ENCODE measurements at places on chromosomes 16 and 17. TPM values are rescaled to one million over a fixed set of nuclear protein-coding genes. Genes with fewer than 3 reads are reported as not detected.

DNA sequence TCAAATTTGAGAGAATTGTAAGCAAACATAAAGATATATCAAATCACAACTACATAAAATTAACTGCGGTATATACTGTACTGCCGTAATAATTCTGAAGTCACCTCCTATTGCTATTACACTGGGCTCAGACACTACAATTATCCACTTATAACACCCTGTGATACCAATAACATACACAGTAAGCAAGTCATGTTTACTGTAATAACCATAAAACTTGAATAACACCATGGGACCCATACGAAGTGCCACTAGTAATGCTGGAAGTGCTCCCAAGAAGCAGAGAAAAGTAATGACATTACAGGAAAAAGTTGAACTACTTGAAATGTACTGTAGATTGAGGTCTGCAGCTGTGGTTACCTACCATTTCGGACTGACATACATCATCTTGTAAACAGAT, 24.0 kb downstream of the CMC2 start:
- DNase-seq, result no peak

GRCh38 chr16:19238406-19238805, 47.1 kb upstream of the CLEC19A start:
- no peak for DNase-seq

DNA sequence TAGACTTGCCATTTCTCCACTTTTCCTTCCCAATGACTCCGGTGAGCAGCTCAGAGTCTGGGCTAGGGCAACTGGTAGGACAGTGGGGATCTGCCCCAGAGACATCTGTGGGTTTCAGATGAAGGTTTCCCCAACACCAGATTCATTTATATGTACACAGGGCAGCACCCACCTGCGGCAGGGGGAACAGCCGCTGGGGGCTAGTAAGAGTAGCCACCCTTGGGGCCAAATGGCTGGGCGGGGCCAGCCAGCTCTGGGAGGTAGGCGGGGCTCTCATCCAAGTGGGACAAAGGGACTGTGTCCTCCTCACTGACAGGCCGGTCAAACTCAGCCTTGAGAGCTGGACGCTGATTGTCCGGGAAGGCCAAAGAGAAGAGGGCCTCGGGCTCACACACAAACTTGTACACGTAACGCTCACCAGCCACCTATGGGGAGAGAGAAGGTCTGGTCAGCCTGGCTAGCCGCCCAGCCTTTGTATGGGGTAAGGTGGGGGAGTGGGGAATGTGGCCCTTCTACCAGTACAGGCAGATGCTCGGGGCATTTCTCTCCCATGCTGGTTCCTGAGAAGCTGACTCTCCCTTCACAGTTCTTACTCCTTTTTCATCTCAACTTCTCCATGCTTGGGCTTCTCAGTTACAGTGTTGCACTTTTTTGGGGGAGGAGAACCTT, 17.7 kb downstream of the ETV4 start:
- DNase-seq, result no peak

GRCh38 chr17:79338604-79339003, 264.0 kb downstream of the ENGASE start:
- no peak for DNase-seq

The MGRN1 gene
- 15.6 TPM for polyA plus RNA-seq

DNA sequence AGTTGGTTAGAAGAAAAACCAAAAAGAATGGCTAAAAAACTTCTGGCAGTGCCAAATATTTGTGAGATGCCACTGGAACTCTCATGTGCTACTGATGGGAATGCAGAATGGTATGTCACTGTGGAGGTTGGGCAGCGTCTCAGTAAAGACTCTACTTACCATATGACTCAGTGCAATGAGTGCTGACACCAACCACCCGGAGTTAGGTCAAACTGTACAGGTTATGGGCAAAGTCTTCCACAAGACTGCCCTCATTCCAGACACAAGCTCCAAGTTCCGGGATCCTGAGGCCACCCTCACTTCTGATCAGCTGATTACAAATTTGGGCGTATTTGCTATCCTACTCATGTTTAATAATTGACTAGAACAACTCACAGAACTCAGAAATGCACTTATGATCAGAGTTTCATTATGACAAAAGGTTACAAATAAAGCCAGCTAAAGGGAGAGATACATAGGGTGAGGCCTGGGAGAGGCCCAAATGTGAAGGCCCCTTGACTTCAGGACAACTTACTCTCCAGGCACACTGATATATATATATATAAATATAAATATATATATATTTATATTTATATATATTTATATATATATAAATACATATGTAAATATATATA, 114.9 kb downstream of the TRIM37 start:
- no peak for DNase-seq

GRCh38 chr17:28521311-28522085, 15.3 kb downstream of the FOXN1 start:
- DNase-seq, result no peak

The ATP1B2 gene
- not detected for polyA plus RNA-seq

- peak; percentile 21 for DNase-seq
Observed at GRCh38 chr17:35930211-35931065, at the start of gene RDM1. Gene RDM1 (minus strand): TSS chr17:35930773. CDS start chr17:35930727, 46 bp downstream.

DNA sequence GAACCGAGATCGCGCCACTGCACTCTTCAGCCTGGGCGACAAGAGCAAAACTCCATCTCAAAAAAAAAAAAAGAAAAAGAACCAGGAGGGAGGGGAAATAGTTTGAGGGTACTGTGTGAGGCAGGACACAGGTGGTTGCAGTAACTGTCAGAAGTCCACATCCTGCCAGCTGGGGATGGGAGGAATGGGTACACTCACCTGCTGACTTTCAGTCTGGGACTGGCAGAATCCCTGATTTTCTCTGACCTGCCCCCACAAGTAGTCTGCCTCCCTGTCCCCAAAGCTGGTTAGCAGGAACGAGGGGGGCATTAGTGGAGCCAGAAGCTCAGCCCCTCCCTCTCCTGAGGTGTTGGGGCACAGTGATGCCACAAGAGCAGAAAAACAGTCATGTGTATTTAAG, 7.1 kb upstream of the ARL5C start:
- DNase-seq, result no peak

Data from endothelial cell of umbilical vein (primary cell).